Lung (tissue), 17 donors: ENCODE measurements at places on chromosomes 16 and 17. TPM values are rescaled to one million over a fixed set of nuclear protein-coding genes. Genes with fewer than 3 reads are reported as not detected.

- H3K36me3 ChIP-seq: no peaks in the 10 kb centered on the region
- DNase-seq: peak; percentile 38
- H3K27me3 ChIP-seq: no peaks in the 10 kb centered on the region
- no peaks in the 10 kb centered on the region for H3K4me1 ChIP-seq
- no peak overlapping the region for H3K27ac ChIP-seq
Observed at GRCh38 chr16:12535535-12536411, 267.9 kb downstream of the CPPED1 start.

GRCh38 chr16:28491230-28491969 lies 474 bp downstream of the CLN3 start:
- no peaks in the 10 kb centered on the region for H3K4me1 ChIP-seq
- no peaks in the 10 kb centered on the region for H3K27me3 ChIP-seq
- peaks cover 16% of the 10 kb centered on the region for H3K36me3 ChIP-seq
- peak overlapping the region; percentile 97 for H3K4me3 ChIP-seq

- H3K27ac ChIP-seq: no peak overlapping the region
- H3K4me3 ChIP-seq: no peak overlapping the region
- H3K4me1 ChIP-seq: peaks cover 7% of the 10 kb centered on the region
- H3K27me3 ChIP-seq: peaks cover 4% of the 10 kb centered on the region
- DNase-seq: no peak
Observed at GRCh38 chr16:30011714-30012504, 1.1 kb upstream of the DOC2A start.

Gene VMO1
- 2.1 TPM for total RNA-seq

- H3K4me1 ChIP-seq: peaks cover 37% of the 10 kb centered on the region
- H3K4me3 ChIP-seq: no peak overlapping the region
- peak overlapping the region; percentile 54 for H3K27ac ChIP-seq
Observed at GRCh38 chr17:68576811-68577496, 24.2 kb downstream of the FAM20A start.

DNA sequence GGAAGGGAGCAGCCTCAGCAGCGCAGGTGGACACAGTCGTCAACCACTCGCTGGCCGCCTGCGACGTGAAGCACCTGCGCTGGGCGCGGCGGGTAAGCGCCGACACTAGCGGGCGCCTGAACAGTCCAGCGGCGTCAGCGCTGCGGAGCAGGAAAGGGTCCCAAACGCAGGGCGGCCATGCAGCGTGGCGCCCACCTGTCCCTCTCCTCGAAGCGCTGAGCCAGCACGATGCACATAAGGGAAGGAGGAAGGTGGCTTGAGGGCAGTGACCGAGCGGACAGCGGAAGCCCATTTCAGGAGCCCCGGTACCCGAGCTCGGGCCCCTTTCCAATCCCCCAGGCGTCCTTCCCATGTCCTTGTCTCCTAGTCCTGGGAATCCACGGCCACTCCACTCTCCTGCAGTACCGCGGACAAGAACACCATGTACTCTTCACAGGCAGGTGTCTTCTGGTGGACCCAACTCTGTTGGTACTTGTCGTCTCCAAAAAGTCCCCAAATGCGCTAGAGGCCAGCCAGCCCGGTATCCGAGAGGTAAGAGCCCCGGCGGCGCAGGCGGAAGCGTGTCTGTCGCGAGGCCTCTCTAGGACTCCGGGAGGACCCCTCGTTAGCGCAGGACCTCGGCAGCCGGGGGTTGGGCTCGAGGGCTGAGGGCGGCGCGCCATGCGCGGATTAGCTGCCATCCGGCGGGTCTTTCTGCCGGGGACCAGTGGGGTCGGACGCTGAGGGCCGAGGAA lies 14.4 kb downstream of the ZNF232 start:
- no peaks in the 10 kb centered on the region for H3K36me3 ChIP-seq
- H3K4me1 ChIP-seq: peaks cover 5% of the 10 kb centered on the region
- H3K27ac ChIP-seq: peak overlapping the region; percentile 68

DNA sequence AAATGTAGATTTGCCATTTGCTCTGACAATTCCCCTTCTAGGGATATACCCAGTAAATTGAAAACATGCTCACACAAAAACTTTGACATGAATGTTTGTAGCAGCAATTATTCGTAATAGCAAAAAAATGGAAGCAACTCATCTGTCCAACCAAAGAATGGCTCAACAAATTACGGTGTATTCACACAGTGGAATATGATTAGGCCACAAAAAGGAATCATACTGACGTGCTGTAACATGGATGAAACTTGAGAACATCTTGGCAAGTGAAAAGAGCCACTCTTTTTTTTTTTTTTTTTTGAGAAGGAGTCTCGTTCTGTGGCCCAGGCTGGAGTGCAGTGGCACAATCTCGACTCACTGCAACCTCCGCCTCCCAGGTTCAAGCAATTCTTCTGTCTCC lies 24.1 kb upstream of the SPNS3 start:
- DNase-seq: no peak
- H3K27ac ChIP-seq: no peak overlapping the region
- no peaks in the 10 kb centered on the region for H3K36me3 ChIP-seq
- no peak overlapping the region for H3K4me3 ChIP-seq

Gene CDRT15
- total RNA-seq: not detected

DNA sequence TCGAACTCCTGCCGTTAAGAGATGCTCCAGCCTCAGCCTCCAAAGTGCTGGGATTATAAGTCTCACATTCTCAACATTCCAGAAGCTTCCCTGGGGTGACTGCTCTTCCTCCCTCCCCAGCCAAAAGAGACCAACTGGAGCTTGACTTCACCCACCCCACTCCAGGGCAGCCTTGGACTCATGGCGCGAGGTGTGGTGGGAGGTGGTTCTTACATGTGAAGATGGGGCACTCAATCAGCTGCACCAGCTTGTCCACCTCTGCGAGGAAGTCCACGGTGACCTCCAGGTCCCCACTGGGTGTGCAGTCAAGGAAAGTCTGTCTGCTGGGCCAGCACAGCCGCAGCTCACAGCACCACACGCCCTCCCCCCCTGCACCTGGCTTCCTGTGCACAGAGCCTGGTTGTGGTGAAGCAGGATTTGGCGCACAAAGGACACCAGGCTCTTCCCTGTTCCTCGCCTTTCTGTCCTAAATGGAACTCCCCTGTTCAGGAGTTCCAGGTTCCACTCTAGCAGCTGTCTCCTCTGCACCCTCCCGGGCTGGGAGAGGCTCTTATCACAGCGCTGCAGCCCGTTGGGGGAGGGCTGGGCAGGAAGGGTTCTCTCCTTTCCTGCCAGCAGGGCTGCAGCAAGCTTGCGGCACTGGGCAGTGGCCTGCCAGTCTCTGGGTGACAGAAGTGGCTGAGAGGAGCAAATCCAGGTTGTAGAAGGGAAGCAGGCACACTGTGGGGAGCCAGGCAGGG lies 9.6 kb upstream of the MTSS2 start:
- H3K4me1 ChIP-seq: peaks cover 57% of the 10 kb centered on the region
- peak overlapping the region; percentile 50 for H3K27ac ChIP-seq
- no peak for DNase-seq

DNA sequence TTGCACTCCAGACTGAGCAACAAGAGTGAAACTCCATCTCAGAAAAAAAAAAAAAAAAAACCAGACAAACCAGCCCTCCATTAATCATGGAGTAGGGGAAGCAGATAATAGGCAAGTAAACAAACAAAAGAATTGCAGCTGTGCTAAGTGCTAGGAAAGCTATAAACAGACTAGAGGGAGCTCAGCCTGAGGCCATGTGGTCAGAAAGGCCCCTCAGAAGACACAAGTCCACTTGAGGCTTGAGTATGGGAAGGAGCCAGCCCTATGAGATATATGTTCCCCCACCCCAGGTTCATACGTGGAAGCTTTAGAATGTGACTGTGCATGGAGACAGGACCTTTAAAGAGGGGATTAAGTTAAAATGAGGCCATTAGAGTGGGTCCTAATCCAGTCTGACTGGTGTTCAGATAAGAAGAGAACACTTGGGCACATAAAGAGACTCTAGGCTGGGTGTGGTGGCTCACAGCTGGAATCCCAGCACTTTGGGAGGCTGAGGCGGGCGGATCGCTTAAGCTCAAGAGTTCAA lies 132.6 kb upstream of the NOL11 start:
- H3K36me3 ChIP-seq: no peaks in the 10 kb centered on the region
- H3K4me3 ChIP-seq: no peak overlapping the region
- H3K27ac ChIP-seq: no peak overlapping the region
- DNase-seq: no peak

Gene NPIPA2
- total RNA-seq: 2.7 TPM

Gene SNX20
- 14.8 TPM for total RNA-seq

DNA sequence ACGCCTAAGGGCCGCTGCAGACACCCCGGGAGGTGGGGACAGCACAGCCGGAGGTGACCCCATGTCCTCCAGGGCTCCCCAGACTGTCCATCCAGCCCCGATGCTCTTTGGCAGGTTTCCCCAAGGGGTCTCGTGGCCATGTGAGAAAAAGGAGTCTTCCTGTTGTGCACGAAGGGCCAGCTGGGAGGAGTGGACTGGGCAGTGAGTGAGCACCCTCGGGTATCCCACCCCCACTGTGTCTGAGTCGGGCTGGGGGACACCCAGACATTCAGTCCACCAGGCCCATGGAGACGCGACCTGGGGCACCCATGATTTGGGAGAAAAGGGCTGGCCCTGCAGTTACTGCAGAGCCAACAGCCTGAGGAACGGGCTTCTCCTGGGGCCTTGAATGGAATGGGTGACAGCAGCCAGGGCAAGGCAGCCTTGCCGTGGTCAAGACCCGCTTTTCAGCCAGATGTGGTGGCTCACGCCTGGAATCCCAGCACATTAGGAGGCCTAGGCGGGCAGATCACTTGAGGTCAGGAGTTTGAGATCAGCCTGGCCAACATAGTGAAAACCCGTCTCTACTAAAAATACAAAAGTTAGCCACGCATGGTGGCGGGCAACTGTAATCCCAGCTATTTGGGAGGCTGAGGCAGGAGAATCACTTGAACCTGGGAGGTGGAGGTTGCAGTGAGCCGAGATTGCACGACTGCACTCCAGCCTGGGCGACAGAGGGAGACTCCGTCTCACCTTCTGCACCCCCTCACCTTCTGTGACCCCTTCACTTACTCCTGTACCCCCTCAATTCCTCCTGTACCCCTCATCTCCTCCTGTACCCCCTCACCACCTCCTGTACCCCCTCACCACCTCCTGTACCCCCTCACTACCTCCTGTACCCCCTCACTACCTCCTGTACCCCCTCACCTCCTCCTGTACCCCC lies 24.1 kb upstream of the CAPN15 start:
- no peak overlapping the region for H3K4me3 ChIP-seq
- no peaks in the 10 kb centered on the region for H3K4me1 ChIP-seq
- no peaks in the 10 kb centered on the region for H3K27me3 ChIP-seq
- no peak for DNase-seq
